ENCODE measurements at places on chromosomes 2 and 18. TPM values are rescaled to one million over a fixed set of nuclear protein-coding genes. Genes with fewer than 3 reads are reported as not detected.

The RAB3GAP1 gene
- total RNA-seq = 29.7 TPM

- DNase-seq = no peak
Measured at GRCh38 chr18:22974707-22975106, 41.6 kb downstream of the RBBP8 start.

GRCh38 chr2:27154488-27154887 lies 5.7 kb downstream of the TCF23 start:
- DNase-seq = no peak

DNA sequence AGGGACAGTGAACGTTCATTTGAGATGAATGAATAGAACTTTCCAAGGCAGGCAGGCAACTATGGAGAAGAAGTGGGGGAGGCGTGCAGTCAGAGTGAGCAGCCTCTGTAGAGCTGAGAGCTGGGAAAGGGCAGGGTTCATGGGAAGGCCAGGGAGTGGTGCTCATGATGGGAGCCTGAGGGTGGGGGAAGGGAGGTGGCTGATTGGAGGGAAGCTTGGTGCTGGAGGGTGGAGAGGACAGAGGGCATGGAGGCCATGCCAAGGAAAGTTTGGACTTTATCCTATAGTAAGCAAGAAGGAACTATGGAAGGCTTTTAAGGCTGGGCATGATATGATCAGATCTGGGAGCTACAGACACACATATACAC lies 47.6 kb upstream of the LGALSL start:
- no peak for DNase-seq

DNA sequence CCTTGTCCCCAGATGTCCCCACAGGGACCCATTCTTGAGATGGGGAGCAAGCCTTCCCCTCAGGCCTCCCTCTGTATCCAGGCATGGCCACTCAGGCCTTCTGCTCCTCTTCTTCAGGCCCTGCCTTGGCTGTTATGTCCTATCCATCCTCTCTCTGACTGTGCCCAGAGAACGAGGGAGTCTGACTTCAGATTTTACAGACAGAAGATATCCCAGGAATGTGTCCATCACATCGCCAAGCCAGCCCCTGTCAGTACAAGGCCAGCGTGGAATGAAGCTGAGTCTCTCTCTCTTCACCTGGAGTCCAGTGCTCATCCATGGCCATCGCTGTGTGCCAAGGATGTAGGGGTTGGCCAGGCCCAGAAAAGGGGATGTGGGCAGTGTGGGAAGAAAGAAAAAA lies 57.6 kb downstream of the SDC1 start:
- DNase-seq = no peak

DNA sequence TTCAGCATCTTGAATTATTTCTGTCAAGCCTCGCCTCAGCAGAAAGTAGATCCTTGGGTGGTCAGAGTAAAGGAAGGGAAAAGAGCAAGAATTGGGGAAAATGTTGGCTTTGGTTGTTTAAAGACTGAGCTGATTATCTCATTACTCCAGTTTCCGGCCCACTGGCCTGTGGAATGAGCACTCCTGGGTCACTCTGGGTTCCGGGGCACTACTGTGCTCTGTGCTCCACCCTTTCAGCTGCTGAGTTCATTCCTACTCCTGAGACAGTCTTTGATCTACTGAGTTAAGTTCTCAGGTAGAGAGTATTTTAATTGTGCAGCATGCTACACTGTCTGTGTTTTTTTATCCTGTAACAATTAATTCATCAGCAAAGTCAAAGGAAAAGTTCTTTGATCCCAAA lies 427.7 kb downstream of the CDH2 start:
- no peak for DNase-seq

- no peak for DNase-seq
Measured at GRCh38 chr2:163652751-163653150, 83.1 kb downstream of the FIGN start.

The SMYD1 gene
- 0.17 TPM for total RNA-seq

DNA sequence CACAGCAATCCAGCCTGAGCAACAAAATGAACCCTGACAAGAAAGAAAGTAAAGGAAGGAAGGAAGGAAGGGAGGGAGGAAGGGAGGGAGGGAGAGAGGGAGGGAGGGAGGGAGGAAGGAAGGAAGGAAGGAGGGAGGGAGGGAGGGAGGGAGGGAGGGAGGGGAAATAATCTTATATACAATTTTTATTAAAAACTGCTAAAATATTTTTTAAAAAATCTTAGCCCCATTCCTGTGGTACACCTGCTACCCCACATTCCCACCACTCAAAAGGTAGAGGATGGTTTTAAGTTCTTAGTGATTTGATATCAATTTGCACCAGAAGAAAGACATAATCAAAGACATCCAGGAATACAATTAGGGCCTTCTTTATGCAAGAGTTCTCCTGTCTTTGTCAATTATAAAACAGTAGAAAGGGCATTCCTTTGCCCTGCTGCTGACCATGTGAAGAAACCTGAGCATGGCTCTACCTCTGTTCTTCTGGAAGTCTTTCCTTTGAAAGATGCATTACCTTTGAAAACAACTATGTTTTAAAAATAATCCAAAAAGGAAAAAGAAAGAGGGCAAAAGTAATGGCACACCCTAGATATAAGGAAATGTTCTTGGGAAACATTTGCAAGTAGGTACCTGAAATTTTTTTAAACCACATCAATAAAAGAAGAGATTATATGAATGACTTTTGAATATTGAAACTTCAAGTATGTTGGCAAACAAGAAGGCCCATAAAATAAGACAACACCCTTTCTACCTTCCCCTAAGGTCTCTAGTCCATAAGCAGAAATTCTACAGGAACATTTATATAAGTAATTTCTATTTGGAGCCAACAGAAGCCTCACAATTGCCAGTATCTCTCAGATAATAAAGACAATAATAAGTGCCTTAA lies 33.7 kb upstream of the ACVR2A start:
- no peak for DNase-seq

DNA sequence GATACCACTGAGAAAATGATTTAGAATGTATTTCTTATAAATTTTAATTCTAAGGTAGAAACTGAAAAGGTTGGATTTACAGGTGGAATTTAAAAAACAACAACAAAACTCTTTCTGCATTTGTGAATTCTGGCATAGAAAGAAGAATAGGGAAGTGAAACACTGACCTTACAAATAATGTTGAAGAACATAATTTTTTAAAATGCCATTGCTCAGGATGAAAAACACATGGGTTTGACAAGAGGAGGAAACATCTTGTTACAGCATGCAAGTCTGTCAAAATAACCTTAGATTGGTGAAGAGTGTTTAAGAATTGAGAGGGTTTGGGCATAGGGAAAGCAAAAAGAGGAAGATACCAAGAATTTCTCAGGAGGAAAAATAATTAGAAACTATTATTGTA lies 184.3 kb downstream of the UBE2E3 start:
- no peak for DNase-seq

GRCh38 chr2:108449410-108450130 lies 564 bp downstream of the GCC2 start:
- peak; percentile 29 for DNase-seq

The KCNE4 gene
- total RNA-seq = not detected

DNA sequence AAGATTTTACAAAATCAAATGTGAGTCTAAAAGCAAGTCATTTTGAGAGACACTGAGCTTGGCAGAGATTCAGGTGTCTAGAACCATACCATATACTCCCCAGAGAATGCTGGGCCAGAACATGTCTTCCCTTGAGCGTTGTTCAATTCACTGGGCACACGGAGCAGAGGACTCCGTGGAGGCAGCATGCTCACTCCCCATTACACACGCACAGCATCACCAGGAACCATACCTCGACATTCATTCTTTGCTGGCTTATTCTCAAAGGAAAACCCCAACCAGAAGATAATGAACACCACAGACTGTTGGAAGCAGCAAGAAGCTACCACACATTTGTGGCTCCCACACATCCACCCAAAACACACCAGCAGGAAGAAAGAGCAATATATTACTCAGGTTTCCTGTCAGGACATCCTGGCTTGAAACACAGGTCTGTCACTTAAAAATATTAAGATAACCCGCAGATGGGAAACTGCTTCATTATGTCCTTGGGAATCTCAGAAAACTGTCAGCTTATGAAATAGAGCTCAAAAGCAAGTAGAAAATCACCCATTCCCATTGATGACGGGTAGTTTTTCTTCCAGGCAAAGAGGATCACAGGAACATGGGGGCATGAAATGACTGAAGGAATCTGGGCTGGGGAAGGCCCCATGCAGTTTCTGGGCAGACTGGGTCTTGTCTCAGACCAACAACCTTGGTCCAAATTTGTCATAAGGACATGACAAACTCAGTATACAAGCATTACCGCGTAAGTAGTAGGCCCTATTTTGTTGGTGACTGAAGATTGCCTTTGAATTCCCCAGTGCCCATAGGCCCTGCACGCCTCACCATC lies 46.4 kb downstream of the PCBP1 start:
- DNase-seq = no peak

DNA sequence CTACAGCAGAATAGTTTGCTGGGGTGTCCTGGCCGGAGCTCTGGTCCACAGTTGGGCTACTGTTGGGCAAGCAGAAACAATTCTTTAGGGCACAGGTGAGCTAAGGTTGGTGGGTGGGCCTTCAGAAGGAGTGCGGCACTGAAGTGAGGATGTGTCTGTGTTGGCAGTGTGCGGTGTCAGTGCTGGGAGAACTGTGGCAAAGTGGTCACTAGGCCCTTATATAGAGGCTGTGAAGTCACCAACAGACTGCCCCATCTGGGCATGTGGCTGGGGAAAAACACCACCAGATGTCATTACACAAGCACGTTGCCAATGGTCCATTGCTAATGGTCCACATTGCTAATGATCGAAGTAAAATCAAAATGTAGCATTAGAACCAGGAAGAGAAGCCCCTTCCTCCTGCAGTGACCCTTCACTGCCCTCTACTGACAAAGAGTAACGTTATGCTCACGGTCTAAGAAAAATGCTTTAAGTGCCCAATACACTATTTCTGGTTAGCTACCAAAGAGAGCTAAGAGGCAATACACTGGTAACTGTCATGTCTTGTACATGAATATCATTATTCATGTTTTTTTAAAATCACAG lies 21.3 kb downstream of the SCN1A start:
- DNase-seq = peak; percentile 38

The ORMDL1 gene
- 39.9 TPM for total RNA-seq

The GAD1 gene
- 25.8 TPM for total RNA-seq

The MBP gene
- total RNA-seq = 8.6 TPM

- no peak for DNase-seq
Measured at GRCh38 chr2:106098081-106098480, 96.0 kb downstream of the UXS1 start.

GRCh38 chr2:182448371-182448770 lies 21.5 kb upstream of the PDE1A start:
- no peak for DNase-seq

The NTSR2 gene
- not detected for total RNA-seq
